Activated naive CD8-positive, alpha-beta T cell treated with anti-CD3 and anti-CD28 coated beads, Interleukin-2, amount 10 ng/mL, durations not matched to agents 7 days and 5 days (primary cell): ENCODE measurements at places on chromosomes 2 and 18.

DNA sequence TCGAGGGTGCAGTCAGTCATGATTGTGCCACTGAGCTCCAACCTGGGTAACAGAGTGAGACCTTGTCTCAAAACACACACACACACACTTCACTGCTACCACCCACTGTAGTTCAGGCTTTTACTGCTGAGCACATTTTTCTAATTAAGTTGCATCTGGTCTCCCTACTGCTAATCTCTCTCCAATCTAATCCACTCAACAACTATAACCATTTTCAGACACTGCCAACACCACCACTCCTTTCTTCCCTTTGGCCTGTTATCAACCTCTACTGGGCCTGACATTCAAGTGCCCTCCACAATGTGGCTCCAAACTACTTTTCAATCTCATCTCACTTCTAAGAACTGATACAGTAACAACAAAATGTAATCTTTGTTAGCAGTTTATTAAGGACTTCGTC is 44.8 kb downstream of the RMP24 start:
- DNase-seq = no peak

GRCh38 chr2:207375207-207375875 is 154.4 kb upstream of the CREB1 start:
- no peak for DNase-seq

DNA sequence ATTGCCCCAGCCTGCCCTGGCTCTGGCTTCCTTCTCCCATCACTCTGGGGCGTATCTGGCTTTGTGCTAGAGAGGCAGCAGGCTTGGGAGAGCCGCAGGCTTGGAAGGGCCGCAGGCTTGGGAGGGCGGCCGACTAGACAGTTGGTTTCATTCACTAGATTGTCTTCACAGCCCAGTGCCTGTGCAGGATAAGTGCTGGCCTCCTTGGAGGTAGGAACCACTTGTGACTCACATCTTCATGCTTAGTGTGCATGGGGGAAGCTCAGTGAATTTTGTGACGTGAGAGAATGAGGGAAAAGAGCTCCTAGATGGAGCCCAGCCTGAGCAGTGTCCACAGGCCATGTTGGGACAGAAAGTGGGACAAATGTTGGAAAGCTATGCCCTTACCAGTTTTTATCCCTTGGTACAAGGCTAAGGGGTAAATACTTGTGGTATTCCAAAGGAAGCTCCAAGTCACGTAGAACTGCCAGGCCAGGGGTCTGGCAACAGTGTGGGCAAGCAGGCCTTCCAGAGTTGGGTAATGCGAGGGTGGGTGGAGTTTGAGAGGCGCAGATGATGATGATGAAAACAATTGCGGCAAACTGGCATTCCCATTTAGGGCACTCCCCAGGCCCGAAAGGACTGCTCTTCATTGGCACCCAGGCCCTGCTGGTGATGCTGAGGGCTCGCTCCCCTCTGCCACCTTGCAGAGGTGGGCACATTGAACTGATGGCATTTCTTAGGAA is 100.1 kb downstream of the DDX1 start:
- DNase-seq = no peak

- DNase-seq = no peak
These were observed 62.6 kb downstream of the AGPS start for GRCh38 chr2:177455187-177455586.

- no peak for DNase-seq
These were observed 2148.5 kb upstream of the PIK3C3 start for GRCh38 chr18:39806525-39806924.

- DNase-seq = no peak
These were observed 260.5 kb downstream of the C1D start for GRCh38 chr2:67802291-67802690.

DNA sequence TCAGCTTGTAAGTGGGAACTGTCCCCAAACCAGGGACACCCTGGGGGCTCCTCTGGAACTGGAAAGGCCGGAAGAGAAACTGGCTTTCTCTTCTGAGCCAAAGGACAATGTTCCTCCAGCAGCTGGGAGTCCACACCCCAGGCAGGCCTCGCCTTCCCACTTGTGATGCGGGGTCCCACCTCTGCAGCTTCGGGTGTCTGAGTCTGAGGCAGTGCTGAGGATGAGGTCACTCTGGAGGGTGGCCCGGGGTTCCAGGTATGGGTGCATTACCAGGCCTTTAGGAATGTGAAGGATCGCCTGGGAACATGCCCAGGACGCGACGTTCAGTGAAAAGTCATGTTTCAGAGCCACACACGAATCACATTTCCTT is 18.2 kb upstream of the BOK start:
- DNase-seq = no peak

- no peak for DNase-seq
These were observed 29.7 kb downstream of the DNMT3A start for GRCh38 chr2:25311865-25312575.
